ENCODE measurements at places on chromosomes 13 and 19.

DNA sequence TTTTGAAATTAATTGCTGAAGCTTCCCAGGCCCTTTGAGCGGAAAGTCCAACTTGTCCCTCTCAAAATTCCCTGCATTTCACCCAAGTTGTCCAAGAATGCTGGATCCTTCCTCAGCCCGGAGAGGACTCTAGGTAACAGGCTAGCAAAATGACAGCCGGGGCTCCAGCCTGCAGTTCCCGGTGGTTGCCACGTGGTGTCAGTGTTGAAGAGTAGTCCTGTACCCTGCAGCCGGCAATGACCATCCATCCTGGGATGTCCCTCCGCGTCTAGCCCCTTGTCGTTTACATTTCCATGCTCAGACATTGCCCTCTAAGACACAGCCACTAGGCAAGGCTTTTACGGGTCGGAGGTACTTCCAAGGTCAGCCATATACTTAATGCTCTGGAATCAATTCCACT lies 31.4 kb upstream of the MTIF3 start:
- no peak for DNase-seq

DNA sequence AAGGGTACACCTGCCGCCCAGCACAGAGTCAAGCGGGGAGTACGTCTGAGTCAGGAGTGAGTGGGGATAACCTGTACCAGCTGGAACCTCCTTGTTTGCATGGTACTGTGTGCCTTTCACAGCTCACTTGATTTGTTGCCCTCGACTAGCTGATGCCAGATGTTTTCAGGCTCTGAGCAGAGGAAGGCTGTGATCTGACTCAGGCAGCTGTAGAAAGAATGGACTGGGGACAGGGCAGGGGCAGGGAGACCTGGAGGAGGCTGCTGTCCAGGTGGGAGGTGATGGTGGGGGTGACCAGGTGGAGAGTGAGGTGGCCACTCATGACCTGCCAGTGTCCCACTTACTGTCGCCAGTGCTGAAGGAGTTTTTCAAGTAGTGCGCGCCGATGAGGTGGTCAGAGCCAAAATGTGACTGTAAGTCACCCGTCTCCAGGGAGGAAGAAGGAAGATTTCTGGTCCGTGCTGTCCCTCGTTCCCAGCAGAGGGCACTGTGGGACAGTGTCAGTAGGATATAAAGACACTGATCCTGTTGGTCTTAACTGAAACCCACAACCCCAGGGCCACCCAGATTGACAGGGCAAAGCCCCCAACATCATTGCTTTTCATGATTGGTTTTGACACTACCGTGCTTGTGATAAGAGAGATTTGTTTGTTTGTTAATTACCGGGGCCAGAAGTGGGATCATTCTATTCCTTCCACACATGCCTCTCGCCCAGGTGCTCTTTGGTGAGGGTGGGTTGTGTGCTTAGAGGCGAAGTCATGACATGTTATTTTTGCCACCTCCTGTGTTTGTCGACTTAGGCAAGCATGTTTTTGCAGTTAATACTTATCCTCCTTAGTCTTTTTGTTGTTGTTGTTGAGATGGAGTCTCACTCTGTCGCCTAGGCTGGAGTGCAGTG lies 128.4 kb downstream of the DPF1 start:
- no peak for DNase-seq

DNA sequence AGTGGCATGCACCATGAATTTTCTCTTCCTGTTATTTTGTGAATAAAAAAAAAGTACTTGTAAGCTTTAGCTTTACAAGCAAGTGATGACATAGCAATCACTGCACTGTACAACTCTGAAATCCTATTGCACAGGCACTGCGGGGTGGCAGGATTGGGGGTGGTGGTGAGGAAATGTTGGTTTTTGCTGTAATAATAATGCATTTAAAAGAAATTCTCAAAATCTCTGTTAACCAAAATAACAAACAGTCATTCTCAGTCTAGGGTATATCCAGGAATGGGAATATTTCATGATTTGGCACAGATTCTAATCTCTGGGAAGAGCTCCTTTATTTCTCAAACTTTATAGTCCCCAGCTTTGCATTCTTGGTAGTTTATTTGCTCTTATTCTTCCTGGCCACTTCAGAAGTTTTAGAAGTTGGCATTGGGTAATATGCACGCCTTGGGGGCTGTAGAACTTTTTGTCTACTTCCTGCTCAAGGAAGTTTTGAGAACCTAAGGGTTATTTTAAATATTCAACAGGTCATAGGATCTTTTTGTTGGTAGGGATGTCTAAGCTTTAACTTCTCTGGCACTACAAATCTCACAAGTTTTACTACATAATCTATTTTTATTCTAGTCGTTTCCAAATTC lies 353.0 kb upstream of the KLF12 start:
- no peak for DNase-seq

DNA sequence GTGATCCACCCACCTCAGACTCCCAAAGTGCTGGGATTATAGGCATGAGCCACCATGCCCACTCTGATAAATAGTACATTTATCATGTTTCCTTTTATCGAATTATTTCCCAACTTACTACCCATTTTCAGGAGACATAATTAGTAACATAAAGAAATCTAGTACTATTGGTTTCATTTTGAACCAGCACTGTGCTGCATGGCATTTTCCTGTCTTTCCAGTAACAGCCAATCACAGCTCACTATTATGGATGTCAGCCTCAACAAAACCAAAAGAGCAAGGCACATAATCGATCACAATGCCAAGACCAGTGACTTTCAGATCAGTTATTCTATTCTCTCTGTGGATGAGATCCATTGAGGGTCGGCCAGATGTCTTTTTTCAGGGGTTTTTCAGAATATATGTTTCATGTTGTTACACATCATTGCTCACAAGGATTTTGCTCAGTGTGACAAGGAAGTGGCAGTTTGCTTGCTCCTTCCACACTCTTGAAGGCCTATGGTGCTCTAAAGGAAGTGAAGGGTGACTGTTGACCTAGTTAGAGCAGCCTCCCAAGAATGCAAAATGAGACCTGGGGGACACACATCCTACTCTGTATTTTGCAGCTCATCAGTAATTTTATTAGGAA lies 233.4 kb downstream of the KCNRG start:
- DNase-seq: no peak

DNA sequence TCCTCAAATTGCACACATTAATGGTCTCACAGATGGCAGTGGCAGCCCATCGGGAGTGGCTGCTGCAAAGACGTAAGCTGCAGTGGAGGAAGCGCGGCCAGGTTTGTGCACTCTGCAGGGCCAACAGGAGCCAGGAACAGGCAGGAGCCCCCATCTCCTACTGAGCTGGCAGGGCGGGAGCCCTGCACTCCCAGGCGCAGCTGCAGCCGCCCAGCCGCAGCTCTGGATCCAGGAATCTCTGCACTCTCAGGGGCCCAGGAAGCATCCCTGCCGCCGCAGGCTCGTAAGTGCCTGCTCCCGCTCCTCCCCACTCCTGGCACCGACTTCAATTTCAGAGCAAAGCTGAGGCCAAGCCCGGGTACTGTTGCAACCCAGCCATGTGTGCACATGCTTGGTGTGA lies 37.5 kb downstream of the ANKRD27 start:
- DNase-seq: no peak

Data from esophagus squamous epithelium (tissue), 5 donors.